Stimulated activated CD4-positive, alpha-beta T cell treated with anti-CD3 and anti-CD28 coated beads, Interleukin-12 subunit alpha, Interleukin-12 subunit beta, amount 100 ng/mL, for 4 hours (primary cell): ENCODE measurements at places on chromosomes 2 and 18.

DNA sequence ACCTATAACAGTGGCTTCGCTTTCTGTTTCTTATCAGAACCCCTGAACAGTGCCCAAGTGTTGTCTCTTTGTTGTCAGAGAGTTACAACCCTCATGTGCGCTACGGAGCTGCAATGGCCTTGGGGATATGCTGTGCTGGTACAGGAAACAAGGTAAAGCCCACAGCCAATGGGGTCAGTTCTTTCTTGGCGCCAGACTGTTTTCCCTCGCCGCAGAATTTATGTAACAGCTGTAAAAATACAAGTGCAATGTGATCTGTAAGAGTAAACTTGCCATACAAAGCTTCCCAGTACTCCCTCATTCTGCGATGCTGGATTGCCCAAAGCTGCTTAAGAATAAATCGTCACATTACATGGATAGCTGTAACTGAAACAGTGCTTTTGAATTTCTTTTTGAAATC, 13.9 kb upstream of the HTR2B start:
- DNase-seq: no peak

GRCh38 chr2:117271631-117272030, 542.9 kb upstream of the DDX18 start:
- no peak for DNase-seq

DNA sequence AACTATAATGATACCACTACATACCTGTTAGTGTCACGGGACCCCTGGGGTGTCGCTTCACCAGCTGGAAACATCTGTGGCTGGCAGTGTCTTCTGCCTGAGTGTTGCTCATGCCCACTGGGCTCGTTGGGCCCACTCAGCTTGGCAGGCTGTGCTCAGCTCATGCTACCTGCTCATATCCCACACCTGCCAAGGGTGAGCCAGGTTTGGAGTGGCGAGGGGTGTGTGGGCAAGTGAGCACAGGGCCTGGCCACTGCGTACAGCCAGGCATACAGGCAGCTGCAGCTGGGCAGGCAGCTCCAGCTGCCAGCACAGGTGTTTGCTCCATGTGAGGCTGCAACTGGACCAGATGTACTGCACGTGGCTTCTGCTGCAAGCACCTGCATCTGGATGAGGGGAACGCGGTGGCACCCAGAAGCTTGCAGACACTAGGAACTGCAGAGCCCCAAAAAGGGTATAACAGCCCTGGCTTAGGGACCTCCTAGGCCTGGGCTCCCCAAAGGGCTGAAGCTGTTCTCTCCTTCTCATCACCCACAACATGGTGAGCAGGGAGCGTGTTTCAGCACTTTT, 70.1 kb downstream of the SUCLG1 start:
- DNase-seq: no peak

GRCh38 chr18:30135938-30136337, 906.6 kb downstream of the DSC3 start:
- DNase-seq: no peak

DNA sequence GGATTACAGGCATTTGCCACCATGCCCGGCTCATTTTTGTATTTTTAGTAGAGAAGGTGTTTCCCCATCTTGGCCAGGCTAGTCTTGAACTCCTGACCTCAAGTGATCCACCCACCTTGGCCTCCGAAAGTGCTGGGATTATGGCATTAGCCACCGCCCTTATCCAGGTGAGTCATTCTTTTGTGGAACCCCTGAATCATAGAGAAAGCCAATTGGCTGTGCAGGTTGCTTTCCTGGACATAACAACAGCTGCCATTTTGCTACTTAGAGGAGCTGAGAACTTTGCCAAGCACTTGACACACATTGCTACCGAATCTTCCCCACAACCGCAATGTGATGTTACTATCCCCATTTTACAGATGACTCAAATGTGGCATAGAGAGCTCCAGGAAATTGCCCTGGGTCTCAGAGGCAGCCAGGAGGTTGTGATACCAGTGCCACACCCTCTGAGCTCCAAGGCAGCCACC, 36.0 kb downstream of the SETBP1 start:
- DNase-seq: no peak

DNA sequence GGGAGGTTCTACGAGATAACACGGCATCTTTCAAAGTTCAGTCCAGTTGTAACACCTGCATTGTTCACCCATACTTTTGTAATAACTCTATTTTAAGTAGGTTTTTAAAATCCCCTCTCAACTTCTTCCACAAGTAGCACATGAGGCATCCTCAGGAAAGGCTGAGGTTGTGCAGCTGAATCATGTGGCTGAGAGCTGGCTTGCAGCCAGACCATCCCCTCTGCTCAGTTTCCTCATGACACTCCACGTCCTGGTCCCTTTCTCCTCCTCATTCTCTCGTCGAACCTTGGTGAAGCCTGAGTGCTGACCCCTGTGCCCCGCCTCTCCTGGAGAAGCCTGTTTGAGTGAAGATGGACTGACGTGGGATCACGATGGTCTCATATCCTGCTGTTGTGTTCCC, 42.5 kb downstream of the POU3F3 start:
- no peak for DNase-seq

- no peak for DNase-seq
Measured at GRCh38 chr2:14944562-14945346, 312.2 kb downstream of the LRATD1 start.

DNA sequence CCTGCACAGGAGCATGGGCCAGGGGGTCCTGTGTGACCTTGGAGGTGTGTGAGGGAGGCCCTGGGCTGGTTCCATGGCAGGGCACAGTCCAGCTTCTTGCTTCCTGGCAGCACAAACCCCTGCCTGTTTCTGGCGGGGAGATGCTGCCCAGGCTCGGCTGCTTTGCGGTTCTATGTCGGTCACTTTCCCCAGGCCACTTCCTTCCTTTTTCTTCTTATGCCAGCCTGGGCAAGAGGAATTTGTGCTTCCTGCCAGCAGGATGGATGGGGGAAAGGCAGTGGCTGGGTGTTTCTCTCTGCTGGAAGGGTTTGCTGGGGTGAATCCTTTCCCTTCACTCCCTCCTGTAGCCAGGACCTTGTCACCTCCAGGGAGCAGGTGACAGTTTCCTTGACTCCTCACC, 24.3 kb downstream of the ASAP2 start:
- no peak for DNase-seq

DNA sequence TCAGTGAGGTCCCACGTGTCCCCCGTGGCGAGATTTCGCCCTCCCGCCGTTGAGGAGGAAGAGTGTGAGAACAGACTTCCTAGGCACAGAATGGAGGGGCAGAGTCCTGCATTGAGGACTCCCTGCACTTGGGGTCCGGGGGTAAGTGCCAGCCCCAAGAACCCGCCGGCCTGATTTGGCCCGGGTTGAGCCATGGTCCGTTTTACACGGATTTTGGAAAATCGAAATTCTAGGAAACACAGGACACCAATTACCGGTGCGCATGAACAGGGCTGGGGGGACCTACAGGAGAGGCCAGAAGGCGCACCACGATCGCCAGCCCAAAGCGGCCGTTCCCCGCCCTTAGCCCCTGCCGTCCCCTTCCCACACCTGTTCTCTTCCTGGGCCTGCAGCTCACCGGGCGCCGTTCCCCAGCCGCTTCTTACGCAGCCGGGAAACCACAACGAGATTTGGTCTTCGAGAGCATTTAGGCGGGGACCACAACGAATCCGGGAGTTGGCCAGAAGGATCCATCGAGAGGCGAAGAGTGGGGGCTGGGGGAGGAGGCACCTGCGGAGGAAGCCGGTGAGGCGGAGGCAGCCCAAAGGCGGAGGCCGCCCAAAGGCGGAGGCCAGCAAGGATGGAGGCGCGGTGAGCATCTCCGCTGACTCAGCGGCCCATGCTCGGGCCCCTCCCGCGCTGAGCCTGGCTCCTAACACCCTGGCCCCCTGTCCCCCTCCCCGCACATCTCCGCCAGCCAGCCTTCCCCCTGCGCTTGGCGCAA, 464 bp upstream of the TLX2 start:
- DNase-seq: peak; percentile 24

- DNase-seq: no peak
Measured at GRCh38 chr2:46167924-46168323, 129.3 kb upstream of the EPAS1 start.

GRCh38 chr2:181411105-181411849, 45.9 kb upstream of the ITGA4 start:
- DNase-seq: no peak

GRCh38 chr2:135775420-135775819, 33.8 kb downstream of the UBXN4 start:
- no peak for DNase-seq

DNA sequence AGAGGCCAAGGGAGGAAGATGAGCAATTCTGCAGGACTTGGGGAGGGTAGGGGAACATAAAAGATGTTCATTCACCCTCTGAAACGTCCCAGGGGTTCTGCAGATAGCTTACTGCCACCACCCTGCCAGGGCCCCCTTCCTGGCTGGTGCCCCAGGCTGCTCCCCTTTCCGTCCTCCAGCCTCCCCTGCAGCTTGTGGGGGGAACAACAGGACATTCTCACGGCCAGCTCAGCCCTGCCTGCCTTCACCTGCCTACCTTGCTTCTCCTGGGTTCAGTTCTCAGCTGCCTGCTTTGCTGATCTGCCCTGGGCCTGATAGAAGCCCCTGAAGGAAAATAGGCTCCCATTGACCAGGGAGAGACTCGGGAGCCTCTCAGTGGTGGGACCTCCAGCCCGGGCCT, 251.1 kb downstream of the CELF4 start:
- DNase-seq: no peak

DNA sequence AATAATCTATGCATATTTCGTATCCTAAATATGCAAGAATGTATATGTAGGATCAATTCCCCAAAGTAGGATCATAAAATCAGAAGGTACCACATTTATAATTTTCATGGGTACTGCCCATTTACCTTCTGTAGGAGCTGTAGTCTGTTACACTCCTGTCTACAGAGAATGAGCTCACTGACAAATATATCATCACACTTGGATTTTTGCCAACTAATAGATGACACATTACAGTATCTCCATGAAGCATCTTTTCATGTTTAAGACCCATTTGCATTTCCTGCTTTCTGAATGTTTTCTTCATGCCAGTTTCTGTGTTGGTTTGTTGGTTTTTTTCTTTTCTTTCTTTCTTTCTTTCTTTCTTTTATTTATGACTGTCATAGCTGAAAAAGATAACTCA, 70.9 kb upstream of the EML6 start:
- no peak for DNase-seq

DNA sequence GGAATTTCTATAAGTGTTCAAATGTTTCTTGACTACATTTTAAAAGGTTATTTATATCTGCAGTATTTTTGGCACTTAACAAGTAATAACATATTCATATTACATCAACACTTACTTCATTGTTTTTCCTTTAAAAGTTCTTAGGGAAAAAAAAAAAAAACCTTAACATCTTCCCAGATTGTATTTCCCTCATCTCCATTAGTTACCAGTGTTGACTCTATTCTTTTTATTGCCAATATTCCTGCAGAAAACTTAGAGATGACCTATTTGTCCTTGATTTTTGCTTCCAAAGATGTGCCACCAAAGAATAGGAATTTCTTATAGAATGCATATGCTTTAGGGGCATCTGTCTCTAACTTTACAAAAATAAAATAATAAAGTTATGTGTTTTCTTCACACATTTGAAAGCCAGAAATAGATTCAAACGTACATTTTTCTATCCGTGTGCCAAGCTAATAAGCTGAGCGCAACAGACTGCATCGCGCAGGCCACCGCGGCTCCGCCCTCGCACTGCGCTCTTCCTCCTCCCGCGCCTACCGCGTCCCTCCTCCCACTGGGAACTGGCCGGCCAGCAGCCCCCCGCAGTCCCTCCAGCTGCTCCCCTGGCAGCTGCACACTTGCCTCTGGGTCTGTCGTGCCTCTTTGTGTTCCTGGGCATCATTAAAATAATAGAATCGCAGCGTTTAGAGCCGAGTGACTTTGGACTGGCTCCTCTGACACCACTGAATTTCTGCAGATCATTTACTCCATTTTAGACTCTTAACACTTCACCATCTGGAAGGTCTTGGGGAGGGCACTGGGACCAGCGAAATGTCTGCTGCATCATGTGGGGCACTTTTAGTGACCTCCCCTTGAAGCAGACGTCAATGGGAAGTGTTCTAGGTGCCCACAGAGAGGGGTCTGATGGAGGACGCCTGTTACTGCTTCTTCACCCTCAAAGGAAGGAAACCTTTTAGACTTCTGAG, 21.2 kb upstream of the NAB1 start:
- peak; percentile 17 for DNase-seq

GRCh38 chr2:64402876-64403275, 51.1 kb upstream of the LGALSL start:
- DNase-seq: no peak

DNA sequence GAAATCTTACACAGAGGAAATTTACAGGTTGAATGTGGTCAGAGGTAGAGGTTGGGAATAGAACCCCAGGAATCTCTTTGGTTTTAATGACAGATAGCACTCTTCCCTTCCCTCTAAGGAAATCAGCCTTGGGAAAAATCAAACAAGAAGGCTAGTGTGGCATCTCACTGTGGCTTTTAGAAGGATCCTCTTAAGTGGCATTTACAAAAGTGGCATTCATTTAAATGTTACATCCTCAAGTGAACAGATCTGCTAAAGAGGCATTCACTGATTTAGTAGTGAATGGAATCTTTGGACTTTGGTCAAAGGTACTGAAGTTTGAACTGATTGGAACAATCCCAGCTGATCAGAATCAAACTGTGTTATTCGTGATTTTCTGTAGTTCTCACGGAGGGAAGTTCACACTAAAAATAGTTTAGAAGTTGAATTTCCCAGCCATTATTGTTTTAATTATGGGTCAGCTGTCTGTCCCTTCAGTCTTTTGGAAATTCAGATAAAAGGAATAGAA, 136.5 kb upstream of the FN1 start:
- no peak for DNase-seq

DNA sequence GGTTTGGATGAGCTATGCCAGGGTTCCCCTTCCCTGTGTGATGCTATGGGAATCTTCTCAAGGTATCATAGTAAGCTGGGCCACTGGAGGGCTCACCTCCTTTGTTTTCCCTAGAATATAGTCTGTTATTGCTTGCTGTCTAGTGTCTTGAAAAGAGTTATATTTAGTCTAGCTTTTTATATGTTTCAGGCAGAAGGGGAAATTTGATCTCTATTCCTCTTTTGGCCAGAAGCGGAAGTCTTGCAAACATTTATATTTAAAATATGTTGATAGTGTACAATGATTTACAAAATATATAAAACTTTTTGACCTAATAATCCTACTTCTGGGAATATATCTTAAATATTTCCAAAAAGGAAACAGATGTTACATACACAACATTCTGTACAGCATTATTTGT, 260.7 kb downstream of the FHOD3 start:
- no peak for DNase-seq

GRCh38 chr2:85334928-85335327, 7.1 kb upstream of the TGOLN2 start:
- DNase-seq: no peak

- no peak for DNase-seq
Measured at GRCh38 chr2:189521699-189522434, 58.7 kb downstream of the SLC40A1 start.

GRCh38 chr2:119550346-119550745, 6.1 kb downstream of the CFAP221 start:
- no peak for DNase-seq

GRCh38 chr2:162113776-162114168, 38.3 kb downstream of the GCG start:
- no peak for DNase-seq

DNA sequence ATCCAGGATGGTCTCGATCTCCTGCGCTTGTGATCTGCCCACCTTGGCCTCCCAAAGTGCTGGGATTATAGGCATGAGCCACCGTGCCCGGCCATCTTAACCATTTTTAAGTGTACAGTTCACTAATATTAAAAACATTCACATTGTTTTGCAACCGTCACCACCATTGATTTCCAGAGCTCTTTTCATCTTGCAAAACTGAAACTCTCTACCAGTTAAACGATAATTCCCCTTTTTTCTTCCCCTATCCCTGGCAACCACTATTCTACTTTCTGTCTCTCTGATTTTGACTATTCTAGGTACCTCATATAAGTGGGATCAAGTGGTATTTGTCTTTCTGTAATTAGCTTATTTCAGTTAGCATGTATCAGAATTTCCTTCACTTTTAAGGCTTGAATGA, 16.8 kb upstream of the NEUROD1 start:
- DNase-seq: no peak
